ENCODE measurements at places on chromosomes 6 and 20.

DNA sequence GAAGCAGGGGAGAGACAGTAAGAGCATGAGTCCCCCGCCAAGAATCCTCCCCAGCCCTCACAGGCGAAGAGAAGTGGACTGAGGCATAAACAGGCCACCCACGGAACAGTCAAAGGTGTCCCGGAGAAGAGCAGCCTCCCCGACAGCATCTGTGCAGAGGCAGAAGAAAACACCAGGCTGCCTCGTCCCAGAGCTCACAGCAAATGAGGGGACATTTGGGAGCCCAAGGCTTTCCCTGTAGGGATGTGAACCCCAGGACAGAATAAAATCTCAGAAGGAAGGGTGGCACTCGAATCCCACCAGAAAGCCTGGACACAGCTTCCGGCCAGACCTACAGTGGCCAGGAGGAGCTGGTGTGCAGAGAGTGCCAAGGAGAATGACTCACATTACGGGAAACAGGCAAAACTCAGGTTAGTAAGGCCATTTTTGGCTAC, 90.4 kb downstream of the DLL1 start:
- peak; percentile 79 for DNase-seq

DNA sequence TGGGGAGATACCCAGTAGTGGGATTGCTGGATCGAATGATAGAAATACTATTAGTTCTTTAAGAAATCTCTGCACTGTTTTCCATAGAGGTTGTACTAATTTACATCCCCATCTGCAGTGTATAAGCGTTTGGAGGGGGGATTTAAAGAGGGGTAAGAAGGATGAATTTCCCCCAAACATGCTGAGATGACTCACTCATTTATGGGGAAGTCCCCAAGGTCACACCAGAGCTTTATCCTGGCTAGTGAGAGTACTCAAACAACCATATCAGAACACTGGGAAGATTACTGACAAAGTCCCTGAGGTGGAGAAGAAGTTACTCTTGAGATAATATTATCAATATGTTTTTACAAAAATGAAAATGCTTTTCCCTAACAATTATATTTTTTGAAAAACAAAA, 44.0 kb downstream of the ROS1 start:
- no peak for DNase-seq

- no peak for DNase-seq
Observed at GRCh38 chr6:154001494-154002285, 37.4 kb upstream of the OPRM1 start.

DNA sequence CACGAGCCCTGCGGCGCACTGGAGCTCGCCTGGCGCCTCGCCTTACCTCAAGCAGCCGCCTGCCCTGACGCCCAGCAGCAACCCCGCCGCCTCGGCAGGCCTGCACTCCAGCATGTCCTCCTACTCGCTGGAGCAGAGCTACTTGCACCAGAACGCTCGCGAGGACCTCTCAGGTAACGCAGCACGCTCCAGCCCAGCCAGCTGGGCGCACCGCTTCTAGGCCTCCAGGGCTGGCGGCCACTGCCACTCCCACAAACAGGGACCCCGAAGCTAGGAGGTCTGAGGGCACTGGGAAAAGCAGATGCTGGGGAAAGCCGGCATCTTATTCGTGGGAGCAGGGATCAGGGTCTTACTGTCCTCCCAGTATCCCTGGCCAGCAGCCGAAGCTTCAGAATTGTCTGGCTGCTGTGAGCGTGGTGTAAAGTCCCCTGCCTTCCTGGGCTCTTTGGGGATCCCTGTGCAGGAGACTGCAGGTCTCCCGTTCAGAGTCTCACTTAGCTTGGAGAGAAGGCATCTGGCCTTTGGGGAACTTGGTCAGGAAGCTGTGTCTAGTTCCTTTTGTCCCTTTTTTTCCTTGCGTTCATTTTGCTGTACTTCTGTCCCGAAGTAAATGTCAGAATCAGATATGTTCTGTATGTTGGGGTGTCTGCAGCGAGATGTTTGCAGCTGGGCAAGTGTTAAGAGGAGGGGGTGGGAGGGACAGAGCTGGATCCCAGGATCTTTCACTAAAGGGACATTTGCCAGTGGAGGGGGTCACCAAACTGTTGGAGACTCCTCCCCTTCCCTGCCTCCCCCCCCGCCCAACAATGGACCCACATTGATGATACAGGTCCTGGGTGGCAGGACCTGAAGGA, 1.8 kb downstream of the FOXF2 start:
- no peak for DNase-seq

DNA sequence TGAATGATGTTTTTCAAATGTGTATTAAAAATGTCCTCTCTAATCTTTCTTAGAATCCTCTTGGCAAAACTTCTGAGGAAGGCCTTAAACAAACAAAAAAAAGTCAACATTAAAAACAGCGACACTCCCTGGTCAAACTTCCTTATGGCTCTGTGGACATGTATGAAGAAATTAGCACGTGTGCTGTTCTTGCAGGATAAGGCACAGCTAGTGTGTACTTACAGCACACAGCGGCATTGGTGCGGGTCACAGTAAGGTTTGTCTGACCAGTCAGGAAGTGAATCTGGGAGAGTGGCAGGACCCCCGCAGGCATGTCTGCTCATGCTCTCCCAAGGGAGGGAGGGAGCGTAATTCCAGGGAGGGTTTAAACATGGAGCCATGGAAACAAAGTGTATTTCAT, 38.8 kb downstream of the SLC22A1 start:
- no peak for DNase-seq

DNA sequence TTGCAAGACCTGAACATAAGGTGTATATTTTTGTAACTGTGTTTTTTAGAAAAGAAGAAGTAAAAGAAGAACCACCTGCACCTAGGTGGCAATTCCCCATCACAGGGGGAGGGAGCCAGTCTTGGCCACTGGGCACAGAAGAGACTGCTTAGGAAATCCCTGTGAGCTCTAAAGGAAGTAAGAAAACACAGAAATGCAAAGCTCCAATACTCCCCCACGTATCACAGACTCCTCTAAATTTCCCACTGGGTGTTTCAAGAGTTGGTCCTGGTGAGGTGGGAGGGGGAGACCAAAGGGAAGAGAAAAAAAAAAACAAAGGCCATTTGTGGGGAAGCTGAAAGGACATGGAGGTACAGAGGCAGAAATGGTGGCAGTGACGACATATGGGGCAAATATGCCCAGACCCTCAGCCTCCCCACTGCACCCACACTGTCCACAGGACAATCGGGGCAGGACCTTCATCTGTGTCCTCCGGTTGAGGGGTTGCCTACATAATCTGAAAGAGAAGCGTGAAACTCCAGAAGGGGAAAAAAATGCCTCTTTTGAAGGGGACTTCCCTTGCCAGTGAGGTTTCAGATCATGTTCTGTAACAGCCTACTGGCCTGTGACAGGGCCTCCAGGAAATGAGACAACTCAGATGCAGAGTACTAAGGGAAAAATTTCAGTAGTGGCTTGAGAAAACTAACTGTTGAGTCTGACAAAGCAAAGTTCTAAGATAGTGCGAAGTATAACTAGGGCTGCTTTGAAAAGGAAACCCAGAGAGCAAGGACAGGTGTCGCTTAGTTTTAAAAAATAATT, 226.2 kb upstream of the MARCKS start:
- DNase-seq, result no peak

DNA sequence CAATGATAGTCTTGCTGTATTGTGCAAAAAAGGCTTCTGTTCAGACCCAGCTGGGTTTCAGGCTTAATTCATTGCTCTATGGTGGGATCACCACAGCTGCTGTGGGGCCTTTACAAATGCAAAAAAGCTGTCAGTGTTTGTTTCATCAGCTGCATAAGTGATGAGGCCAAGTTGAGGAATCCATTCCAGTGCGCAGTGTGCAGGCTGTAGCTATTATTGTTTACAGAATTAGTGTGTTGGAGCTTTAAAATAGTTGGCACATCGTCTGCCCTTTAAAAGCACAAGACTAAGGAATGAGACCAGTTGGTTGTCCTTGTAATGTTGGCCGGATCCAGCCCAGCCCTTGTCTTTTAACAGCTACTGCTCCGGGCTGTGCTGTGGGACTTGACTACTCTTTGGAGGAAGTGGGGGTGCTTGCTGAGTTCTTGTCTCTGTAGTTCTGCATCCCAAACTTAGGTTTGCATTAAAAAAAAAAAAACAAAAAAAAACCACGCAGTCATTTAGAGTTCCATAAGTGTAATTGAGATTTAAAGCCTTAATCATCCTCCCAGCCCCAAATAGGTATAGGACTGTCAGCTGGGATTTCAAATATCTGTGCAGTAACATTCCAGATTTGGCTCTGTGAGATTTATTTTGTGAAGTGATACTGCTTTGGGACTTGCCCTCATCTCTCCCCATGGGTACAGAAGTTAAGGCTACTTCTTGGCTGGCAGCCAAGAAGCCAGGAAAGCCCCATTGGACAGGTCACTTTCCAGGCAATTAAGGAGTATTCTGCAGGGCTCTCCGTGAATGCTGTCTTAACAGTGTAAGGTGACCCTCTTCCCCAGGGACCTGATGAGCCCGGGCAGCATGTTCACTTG, 19.3 kb downstream of the JARID2 start:
- no peak for DNase-seq

GRCh38 chr6:143673669-143674068, 4.1 kb upstream of the PHACTR2 start:
- no peak for DNase-seq

- no peak for DNase-seq
Observed at GRCh38 chr6:52352239-52353018, 9.5 kb upstream of the PAQR8 start.

- DNase-seq, result peak; percentile 48
Observed at GRCh38 chr20:45368221-45368980, 5.4 kb downstream of the SYS1 start.

DNA sequence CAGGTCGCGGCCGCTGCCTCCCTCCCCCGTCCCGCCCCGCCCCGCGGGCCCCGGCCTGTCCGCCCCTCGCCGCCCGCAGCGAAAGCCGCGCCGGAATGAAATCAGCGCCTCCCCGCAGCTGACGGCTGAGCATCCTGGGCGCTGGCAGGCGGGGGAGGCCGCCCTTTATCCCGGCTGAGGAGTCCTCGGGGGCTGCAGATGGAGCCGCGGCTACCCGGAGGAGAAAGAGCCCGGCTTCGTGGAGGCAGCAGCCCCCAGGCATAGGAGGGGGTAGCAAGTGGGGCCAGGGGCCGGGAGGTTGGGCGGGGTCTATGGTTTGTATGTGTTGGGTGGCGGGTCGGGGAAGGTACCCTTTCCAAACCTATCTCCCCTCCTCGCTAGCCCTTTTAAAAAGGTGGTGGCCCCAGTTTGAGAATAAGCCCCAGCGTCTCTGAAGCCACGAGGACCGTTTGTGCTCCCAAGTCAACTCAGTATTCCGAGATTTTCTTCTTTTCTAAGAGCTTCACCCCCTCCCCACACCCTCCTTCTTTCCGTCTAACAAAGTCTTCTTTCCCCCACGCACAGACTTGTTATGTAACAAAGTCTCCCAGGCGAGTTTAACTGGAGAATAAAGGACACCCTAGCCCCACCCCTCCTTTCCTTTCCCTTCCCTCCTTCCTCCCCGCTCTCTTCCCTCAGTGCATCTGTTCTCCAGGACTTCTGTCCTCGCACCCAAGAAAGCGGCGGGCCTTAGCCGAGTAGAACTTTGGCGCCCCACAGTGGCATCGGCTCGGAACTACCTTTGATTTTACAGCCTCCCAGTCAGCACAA, 11.0 kb downstream of the POU3F2 start:
- DNase-seq, result no peak

DNA sequence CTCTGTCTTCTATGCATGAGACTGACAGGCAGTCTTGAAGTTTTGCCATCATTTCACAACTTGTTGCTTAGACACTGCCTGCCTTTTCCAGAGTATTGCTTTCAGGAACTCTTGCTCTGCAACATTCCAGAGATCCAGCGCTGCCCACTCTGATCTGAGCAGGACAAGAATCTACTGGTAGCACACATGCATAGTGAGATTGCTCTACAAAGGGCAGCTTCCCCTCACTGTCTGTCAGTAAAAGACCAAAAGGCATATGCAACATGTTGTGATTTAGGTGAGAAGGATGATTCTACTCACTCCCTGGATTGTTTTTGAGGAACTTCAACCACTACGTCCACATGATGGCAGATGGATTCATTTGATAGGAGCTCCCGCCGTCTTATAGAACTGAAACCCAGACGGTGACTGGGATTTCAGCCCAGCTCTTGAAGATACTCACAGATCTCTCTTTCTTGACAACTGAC, 259.1 kb downstream of the ARID1B start:
- DNase-seq, result no peak

DNA sequence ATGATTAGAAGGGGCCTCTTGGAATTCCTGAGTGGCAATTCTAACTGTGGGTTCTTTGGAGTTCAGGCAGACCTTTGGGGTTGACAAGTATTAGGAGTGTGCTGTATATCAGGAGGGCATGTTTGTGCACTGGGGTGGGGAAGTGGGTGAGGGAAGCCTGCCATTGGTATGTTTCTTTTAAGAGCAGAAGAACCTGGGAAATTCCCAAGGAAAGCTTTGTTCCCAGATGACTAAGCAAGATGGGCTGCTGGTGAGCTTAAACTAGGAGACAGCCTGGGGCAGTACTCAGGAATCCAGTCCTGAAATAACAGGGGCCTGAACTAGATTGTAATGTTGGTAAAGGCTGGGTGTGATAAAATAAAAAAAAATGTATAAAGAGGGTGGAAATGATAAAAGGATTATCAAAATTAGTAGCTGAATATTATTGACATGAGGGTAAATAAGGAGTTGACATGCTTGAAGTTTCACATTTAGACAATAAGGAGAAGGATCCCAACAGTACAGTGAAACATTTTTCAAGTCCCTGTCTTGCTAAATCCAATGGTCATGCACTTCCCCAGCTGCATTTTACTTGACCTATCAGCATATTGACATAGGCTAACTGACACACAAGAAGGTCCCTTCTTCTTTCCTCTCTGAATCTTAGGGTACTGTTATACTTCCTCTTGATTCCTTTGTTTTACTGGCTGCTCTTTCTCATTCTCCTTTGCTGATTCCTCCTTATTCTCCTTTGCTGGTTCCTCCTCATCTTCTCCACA, 18.4 kb upstream of the IFNGR1 start:
- no peak for DNase-seq

DNA sequence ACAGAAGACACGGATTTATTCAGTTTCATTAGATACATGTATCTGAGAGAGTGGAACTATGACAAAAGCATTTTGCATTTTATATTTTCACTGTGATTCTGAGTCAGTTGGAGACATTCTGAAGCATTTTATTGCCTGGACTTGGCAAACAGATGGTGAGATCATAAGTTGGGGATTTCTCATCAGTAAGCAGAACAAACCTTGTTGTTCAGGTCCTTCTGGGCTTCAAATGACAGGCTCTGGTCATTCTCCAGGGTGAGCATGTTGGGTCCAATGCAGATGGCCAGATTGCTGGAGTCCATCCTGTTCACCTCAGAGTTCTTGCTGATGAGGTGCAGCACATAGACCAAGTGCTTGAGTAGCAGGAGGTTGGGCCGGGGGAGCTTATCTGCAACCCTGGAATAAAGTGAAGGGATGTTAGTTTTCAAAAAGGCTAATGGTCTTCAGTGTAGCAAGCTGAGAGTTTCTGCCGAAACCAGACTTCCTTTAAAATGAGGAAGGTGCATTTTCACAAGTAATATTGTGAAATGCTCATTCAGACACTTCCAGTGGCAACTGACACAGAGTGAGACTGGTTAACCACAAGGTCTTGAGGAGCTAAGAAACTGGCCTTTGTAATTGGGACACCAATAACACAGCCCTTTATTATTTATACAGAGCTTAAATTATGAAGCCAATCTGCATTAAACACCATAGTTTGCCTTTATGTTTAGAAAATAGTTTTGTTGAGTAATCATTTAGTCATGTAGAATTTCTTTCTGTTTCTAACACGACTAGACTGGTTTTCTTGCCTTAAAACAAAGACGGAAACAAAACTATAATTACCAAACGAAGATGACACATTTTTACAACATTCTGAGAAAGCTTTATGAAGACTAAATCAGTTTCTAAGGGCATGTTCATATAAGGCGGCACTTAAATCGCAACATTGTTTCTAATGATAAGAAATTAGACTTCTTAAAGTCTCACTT, 5.6 kb downstream of the TAGAP start:
- no peak for DNase-seq
